ENCODE measurements at places on chromosomes 13 and 19.
A peak's percentile ranks its signal among the peaks of the same experiment; 100 is the strongest.

GRCh38 chr13:90867336-90867683 lies 480.2 kb upstream of the MIR17HG start:
- peak; percentile 1 for DNase-seq

DNA sequence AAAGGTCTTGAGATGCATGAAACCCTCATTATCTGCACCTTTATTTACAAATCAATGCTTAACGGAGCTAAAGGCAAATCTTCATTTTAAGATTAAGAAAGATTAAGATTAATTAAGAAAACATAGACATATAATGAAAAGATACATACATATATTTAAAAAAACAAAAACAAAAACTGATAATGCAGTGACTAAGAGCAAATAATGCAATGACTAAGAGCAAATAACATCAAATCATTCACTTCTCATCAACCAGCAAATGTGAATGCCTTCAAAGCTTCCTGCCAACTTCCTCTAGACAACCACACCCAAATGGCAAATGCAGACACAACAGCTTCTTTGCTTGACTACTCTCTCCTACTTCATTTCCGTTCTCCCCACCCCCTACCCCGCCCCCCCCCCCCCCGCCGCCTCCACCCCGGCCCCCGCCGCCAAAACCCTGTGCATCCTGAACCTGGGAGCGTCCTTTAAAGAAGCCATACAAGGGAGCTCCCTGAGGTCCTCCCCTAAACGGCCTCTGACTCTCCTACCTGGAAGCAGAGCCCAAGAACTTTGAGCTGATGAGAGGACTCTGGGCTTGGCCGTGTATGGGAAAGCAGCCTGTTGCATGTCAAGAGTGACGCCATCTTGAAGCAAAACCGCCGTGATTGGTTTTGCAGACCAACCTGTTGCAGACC lies 24.5 kb downstream of the TEX101 start:
- DNase-seq = no peak

DNA sequence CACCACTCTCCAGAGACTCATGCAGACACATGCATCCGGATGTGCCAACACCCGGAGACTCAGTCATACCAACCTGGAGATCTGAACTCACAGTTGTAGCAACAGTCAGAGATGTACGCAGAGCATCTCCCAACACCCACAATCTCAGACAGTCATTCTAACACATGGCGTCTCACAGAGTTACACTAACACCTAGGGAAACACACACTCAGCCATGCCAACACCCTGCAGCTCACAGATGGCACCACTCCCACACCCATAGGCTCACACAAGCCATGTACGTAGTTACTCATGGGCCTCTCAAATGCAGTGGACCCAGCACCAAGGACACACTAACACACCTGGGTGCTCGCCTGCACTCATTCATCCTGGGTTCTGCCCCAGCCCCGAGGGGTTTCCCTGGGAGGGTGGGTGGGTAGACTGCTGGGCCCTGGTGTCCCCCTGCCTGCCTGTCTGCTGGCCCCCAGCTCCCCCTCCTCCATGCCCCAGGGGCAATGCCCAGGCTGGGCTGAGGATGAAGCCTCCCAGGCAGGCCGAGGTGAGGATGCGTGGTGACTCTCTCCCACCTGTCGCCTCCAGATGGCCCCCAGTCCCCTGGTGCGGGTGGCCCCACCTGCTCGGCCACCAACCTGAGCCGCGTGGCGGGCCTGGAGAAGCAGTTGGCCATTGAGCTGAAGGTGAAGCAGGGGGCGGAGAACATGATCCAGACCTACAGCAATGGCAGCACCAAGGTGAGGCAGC lies 10.0 kb downstream of the PKN1 start:
- DNase-seq = no peak

- no peak for DNase-seq
Measured at GRCh38 chr13:46486270-46486669, 66.7 kb upstream of the LRCH1 start.

GRCh38 chr19:46748325-46749109 lies 2.3 kb upstream of the STRN4 start:
- DNase-seq = peak; percentile 58
